Stimulated activated CD4-positive, alpha-beta T cell treated with anti-CD3 and anti-CD28 coated beads, Interleukin-4, amount 100 ng/mL, for 4 hours (primary cell): ENCODE measurements at places on chromosomes 1 and 21.

GRCh38 chr21:15009837-15010363 lies 54.9 kb downstream of the NRIP1 start:
- DNase-seq = no peak

DNA sequence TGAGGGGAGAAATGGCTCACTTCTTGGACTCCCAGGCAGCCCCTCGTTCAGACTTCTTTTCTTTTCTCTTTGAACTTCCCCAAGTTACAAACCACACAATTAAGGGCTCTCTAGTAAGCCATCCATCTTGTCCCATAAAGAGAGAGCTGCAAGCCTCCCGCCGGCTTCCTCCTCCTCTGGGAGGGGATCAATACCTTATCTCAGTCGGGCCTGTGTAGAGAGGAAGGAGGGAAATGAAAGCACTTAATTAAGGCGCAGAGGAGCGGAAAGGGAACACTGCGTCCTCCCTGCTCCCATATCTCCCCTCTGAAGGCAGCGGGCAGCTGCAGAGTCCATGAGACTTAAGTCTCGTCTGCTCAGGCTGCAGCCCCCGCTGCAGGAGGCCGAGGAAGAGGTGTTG lies 112.6 kb upstream of the CSF3R start:
- DNase-seq = no peak

GRCh38 chr1:1402072-1402900 lies 3.2 kb upstream of the CCNL2 start:
- peak; percentile 35 for DNase-seq

- DNase-seq = no peak
Measured at GRCh38 chr21:21137986-21138385, 139.8 kb downstream of the NCAM2 start.

DNA sequence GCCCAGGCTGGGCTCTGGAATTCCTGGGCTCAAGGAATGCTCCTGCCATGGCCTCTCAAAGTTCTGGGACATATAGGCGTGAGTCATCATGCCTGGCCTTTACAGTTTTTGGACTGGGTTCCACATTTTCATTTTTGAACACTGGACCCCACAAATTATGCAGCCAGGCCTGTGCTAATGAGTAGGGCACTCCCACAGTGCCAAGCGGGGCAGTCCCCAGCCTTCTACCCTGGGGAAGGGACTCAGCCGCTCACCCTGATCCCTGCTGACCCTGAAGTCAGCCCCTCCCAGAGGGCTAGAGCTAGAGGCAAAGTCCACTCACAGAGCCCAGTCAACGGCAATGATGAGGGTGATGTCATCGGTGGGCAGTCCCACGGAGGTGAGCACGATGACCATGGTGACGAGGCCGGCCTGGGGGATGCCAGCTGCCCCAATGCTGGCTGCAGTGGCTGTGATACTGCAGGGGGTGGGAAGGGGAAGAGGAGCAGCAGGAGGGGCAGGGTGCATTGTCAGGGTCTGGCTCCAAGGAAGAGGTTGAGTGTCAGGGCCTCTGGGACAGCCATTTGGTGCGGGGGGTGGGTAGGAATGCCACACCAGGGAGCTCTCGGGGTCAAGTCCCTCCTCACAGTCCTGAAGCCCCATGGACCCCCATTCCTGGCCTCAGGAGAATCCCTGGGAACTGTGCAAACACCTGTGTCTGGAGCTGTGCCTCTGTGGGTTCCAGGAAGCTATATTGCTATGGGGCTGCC lies 27.6 kb downstream of the PODN start:
- DNase-seq = no peak

DNA sequence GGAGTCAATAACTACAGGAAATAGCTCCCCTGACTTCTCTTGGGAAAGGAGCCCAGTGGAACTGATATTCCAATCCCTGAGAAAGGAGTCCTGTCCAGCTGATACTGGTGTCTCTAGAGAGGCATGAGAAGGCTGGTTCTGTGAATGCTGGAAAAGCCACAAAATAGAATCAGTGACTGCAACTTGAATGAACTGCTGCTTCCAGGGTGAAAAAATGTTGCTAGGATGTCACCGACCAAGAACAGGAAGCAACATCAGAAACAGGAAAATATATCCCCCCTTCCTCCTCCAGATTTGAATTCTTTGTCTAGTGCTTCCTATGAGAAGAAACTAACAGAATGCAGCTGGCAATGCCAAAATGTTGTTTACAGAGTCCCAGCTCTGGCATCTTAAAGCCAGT lies 269.3 kb upstream of the LYPLAL1 start:
- DNase-seq = no peak

DNA sequence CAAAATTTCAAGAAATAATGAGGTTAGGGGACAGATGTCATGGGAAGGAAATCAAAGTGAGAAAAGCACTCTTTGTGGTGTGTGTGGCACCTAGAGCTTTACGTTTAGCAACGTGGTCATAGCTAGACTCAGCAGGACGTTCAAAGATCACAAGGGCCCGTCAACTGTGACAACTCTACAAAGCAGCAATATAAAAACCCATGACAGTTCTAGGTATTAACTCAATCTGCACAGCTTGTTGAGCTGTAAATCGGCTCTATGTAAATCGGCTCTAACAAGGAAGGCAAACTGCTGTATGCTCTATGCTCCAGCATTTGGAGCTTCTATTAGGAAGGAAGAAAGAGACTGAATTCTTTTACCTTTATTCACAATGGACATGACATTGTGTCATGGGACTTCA lies 64.8 kb downstream of the TP53BP2 start:
- no peak for DNase-seq

DNA sequence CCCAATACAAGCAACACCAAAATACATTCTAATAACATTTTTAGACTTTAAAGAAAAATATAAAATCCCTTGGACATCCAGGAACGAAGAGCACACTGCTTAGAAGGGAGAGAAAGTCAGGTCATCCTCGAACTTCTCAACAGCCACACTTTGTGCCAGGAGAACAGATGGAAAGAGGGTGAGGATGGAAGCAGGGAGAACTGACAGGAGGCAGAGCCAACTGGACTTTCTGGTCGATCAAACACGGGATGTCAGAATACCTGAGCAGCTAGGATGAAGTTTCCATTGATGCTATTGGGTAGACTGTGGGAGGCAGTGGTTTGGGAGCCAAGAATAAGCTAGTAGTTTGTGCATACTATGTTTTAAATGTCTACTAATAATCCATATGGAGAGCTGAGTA lies 111.4 kb downstream of the TOMM20 start:
- no peak for DNase-seq

DNA sequence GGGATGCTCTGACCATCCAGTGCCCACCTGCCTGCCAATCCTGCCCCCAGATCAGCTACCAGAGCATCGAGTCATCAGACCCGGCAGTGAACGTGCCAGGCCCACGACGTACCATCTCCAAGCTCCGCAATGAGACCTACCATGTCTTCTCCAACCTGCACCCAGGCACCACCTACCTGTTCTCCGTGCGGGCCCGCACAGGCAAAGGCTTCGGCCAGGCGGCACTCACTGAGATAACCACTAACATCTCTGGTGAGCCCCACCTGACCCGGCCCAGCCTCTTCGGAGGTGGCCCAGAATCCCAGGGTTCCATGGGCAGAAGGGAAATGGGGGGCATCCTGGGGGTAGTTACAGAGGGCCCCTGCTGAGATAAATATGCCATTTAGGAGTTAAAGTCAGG lies 43.1 kb downstream of the PTPRU start:
- no peak for DNase-seq

GRCh38 chr1:64287071-64287470 lies 83.6 kb downstream of the UBE2U start:
- no peak for DNase-seq

DNA sequence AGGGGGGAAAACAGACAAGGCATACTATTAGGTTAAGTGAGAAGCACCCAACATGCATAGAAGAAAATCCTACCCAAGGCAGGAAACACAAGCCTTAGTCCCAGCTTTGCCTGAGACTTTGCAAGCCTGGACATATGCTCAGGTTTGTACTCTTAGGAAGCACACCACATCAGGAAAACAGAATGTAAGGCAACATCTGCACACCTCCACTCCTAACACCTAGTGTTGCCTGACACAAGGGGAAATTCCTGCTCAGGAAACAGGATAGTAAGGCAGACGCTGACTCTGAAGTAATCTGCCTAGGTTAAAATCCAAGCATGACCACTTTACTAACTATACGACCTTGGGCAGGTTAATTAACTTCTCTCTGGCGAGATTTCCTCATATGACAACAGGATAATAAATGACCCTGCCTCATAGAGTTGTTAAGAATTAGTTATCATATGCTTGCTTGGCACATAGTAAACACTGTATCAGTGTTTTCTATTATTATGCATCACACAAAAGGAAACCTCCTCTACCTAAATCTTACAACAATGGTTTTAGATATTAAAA lies 119.8 kb downstream of the ZZZ3 start:
- no peak for DNase-seq

DNA sequence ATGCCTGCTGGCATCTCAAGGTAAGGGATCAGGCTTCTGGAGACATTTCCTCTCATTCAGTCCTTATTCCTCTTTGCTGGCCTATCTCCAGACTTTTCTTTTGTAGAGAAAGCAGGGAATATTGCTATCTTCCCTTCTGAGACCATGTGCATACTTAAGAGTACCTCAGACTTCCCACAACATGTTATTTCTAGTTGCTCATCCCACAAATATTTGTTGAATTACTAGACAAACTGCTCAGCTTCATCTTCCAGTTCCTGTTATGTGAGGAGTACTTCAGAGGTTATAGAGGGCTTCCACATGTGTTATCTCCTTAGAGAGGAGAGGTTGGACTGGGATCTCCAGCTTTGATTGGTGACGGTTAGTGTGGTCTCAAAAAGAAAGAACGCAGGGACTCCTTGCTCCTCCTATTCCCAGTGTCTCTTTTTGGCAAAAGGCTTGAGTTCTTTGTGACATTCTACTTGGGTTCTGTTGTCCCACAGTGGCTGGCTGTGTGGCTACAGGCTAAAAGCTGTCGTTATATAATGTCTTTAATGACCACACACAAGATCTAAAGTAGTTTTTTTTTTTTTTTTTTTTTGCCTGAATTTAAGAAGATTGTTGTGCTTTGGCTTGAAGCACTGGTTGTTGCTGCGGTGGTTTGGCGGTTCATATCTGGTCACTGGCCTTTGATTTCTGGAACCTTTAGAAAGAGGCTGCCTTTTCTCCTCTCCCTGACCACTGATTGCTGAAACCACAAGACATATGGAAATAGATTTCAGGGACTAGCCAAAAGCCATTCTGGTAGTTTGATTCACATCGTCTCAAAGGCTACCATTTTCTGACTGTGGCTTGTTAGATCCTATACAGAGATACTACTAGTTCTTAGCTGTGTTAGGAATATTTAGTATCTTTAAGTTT lies 78.7 kb downstream of the FGGY start:
- DNase-seq = no peak

GRCh38 chr1:236524895-236525184 lies 1.1 kb downstream of the LGALS8 start:
- no peak for DNase-seq

GRCh38 chr1:52631759-52632331 lies 1.1 kb upstream of the SHISAL2A start:
- no peak for DNase-seq

DNA sequence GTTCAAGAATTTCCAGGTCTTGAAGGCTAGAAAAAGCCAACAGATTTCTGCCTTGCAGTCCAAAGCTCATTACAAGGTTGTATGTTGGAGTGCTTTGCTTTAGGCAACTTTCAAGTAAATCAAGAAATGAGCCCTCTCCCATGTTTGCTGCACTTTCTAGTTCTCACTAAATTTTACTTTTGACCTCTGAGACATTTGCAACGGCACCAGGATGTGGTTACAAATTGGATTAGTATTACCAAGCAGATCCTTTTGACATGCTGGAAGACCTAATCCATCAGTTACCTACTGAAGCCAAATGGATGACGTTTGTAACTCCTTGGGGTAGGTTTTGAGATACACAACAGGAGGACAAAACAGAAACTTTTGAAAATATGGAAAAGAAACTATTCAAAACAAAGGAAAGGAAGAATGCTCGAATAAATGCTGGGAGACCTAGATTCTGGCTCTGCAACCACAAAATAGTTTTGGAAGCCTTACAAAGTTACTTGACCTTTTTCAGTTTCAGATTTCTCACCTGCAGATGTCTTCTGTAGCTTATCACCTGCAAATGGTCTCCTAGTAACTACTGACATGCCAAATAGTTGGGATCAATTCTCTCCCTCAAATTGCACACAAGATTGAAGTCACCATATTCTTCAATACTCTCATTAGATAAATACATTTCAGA lies 251.7 kb upstream of the ADGRL2 start:
- no peak for DNase-seq
